ENCODE measurements at places on chromosomes 2 and 18.

- no peak for DNase-seq
Measured at GRCh38 chr2:234676109-234676782, 179.4 kb upstream of the ARL4C start.

DNA sequence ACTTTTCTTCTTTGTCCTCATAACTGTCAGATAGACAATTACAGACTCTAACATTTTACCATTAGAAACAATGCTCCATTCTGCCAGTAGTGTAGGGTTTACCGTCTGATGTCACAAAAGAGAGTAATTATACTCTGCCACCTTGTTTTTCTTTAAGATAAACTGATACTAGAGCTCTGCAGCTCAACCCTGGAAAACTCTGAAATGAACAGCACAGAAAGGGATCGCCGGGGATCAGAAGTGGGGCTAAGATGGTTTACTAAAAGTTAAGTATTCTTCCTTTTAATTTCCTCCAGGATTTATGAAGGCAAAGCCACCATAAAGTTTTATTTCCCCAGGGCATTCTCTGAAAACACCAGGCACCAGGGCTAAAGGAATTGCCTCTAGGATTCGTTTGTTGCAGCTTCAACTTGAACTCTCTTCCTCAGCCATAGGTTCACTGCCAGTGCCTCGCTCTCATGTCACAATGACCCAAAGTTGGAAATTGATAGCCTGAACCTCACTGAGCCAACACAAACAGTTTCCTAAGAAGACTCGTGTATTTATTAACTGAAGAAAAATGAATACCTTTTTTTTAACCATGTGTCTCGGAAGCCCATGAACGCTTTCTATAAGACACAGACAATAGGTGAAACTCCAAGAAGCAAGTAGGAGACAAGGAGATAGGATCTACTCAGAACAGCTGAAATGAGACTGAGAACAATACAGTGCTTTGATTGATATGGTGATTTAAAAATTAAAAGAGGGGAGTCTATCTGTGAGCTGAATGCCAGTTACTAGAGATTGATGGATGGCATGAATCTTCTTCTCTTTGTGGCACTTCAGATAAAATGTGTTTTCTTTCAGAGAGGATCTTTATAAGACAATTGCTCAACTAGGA, 121.5 kb upstream of the SPATS2L start:
- DNase-seq, result no peak

DNA sequence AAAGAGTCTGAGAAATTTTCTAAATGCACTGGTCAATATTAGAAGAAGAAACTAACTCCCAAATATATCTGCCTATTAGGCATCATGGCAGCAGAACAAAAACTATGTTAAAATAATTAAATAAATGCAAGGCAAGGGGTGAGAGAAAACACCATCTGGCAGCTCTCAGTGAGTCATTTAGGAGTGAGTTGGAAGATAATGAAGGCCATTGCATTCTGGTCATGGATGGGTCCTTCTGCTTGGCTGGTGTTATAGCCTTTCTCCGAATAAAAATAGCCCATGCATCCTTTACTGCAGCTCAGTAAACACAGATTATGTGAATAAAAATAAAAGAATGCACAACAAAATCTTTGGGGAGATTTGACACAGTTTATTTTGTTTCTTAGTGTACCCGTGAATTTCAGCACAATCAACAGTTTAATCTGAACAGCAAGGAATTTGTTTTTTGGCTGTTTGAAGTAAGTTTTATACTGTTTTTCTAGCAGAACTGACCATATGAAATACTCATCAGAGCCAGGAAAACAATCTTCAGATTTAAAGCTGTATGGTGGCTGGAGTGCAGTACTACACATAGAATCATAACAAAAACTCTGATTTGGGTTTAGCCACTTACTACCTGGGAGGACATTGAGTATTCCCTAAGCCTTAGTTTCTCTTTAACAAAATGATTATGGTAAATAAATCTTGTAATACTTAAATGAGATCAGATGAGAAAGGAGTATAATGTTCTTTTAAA, 225.1 kb upstream of the ITGA4 start:
- no peak for DNase-seq

DNA sequence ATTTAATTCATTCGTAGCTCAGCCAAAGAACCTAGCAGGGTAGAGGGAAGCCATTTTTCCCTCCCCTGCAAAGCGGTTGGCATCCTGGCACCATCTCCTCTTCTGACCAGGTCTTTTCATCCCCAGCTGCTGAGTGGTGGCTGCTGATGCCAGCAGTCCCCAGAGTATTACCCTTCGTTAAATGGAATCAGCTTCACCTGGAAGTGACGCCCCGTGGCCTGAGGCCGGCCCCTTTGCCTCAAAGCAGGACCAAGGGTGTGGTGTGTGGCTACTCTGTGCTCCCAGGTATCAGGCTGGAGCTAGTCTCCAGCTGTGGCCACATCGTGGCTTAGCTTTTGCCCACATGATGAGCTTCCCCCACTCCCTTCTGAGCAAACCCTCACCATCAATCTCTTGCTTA, 12.3 kb upstream of the SP100 start:
- no peak for DNase-seq

DNA sequence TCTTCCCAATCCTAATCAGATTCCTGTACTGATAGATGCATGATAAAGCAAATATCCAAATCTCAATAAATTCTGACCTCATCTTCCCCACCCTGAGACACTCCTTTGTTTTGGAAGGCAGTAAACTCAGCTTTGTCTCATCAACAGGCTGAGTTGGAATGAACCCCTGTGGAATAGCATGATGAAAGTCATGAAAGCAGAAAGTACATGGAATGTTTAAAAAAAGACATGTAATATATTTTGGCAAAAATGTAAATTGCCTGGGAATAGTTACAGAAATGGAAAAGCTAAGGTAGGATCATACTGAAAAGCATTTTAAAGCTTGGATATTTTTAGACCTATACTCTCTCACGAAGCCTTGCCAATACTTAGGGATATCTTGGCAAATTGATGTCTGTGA, 468.7 kb upstream of the CDH7 start:
- no peak for DNase-seq

Measured in SIG-M5 (cell line).